ENCODE measurements at places on chromosomes 1 and 21.

GRCh38 chr21:39180429-39181019 is 2.7 kb downstream of the PSMG1 start:
- no peak for DNase-seq

- peak; percentile 12 for DNase-seq
These were observed 543 bp downstream of the ABCB10 start for GRCh38 chr1:229557913-229558414.

DNA sequence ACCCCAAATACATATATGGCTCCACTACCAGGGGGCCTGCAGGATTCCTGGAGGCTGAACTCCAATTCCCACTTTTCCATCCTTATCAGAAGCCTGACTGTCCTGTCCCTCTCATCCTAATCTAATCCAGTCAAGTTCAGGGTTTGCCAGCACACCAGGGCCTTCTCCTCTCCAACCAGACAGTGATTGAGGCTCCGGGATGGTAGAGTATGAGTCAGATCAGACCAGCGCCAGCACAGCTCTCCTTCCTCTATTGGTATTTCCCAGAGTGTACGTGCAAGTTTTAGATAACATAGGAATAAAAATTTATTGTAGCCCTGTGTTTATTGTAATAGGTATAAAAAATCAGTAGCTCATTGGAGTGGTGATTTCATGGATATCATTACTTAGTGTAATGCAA is 24.5 kb upstream of the RCSD1 start:
- no peak for DNase-seq

DNA sequence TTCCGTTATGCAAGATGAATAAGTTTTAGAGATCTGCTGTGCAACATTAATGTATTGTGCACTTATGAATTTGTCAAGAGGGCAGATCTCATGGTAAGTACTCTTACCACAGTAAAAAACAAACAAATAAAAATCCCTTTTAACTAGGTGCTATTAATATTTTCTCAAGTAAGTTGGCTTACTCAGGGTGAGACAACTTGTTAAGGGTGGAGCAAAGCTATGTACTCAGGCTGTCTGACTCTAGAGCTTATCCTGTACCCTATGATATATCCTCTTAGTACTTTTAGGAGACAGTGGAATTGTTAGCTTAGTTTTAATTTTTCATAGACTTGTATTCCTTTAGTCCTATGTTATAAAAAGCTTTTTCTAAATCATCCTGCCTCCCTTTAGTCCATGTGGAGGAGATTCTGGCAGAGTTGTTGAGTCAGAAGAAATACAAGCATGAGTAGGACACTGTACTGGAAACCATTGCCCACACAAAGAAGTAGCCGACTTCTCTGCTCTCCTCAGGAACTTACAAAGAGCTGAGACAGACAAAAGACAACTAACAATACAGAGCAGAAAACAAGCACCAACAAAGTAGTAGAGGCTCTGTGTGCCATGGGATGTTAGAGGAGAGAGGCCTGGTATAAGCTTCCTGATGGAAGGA is 49.2 kb downstream of the S1PR1 start:
- no peak for DNase-seq
